NCI-H446 treated with DMSO at 0.1 percent for 48 hours (cell line): ENCODE measurements at places on chromosomes 1 and 21.

GRCh38 chr1:24289937-24290595 is 29.1 kb upstream of the GRHL3 start:
- DNase-seq: peak; percentile 83

DNA sequence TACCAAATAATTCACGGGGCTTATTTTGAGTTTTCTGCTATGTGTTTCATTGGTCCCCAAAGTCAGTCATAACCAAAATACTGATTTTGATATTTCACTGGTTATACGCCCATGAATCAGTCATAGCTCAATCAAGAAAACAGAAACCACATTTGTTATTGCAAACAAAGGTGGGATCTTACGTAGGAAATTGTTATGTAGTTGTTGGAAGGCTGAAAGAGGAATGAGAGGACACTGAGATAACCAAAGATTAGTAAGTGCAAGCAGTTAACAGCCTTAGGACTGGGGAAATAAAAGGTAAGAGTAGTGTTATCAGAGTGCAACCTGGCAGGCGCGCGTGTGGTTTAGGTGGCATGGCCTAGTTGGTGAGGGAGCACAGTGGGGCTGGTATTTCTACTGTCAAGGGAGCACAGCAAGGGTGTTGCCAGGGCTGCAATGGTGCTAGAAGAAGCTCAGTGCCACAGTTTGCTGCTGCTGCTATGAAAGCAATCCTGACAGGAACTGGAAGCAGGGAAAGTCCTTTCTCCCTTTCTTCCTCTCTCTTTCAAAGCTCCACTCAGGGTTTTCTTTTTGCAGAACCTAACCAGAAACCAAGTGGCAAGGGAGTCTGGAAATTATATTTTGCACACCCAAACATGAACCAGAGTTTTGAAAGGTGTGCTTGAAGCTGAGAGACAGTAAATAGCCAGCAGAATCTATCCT is 33.7 kb downstream of the RTCA start:
- no peak for DNase-seq

DNA sequence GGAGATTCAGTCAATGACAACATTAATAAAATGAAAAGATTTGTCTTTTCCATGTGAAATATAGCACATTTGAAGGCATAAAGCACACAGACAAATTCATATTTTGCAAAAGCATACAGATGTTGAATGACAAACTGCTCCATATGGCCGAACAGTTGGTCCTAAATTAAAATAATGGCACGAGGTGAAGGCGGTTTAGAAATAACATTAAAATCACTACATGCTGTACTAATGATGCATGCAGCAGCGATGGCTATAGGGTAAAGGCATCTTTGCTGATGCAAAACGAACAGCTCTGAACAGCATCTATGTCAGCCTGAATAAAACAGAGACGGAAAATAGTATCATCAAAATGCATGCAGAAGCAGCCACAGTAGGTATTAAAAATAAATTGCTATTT is 102.6 kb downstream of the TTLL7 start:
- no peak for DNase-seq

DNA sequence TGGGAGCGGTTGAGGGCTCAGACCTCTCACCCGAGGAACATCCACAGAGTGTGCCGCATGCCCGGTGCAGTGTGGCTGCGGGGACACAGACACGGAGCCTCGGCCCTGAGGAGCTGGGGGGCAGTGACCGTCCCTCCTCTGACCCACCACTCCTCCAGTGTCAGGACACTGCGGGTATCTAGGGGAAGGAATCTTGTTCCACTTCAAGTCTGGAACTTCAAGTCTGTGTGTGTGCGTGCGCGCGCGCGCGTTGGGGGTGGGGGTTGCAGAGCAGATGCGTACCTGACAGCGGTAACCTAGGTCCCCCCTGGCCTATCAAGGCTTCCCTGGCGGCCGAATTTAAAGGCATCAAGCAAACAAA is 17.3 kb downstream of the PCSK9 start:
- DNase-seq: no peak

DNA sequence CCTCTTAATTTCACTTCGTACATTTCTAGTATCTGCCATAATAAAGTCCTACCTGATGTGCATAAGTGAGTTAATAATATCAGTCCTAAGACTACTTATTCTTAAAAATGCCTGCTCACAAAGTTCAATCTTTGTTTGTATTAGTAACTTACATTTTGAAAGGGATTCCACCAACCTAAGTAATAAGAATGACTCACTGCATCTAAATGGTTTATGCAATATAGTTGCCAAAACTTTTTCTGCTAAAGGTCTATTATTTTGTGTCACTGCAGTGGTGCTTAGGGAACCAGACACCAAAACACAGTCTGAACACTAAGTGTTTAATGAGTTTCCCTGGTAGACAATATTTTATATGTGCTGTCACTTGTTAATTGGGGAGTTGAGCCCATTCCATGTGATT is 1.8 kb downstream of the ZNF669 start:
- DNase-seq: no peak

GRCh38 chr1:46527474-46528296 is 23.8 kb downstream of the KNCN start:
- DNase-seq: peak; percentile 53

GRCh38 chr1:222734740-222735139 is 2.3 kb upstream of the FAM177B start:
- no peak for DNase-seq

- no peak for DNase-seq
These were observed 98.7 kb downstream of the SUSD4 start for GRCh38 chr1:223264983-223265908.

DNA sequence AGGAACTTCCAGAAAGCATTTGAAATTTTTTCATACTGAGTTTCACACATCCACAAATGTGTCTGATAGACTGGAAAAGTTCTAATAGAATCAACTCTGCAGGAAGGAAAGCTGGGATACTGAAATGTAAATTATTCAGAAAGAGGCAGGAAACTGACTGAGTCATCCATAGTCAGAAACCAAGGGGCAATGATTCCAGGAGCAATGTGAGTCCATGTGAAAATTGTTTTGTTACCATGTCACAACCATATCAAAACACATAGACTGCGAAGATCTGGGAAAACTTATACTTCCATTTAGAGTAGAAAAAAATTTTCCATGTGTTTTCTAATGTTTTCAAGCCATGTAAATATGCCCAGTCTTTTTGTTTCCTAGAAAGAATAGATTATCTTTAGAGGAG is 142.3 kb upstream of the TMPRSS15 start:
- DNase-seq: no peak

DNA sequence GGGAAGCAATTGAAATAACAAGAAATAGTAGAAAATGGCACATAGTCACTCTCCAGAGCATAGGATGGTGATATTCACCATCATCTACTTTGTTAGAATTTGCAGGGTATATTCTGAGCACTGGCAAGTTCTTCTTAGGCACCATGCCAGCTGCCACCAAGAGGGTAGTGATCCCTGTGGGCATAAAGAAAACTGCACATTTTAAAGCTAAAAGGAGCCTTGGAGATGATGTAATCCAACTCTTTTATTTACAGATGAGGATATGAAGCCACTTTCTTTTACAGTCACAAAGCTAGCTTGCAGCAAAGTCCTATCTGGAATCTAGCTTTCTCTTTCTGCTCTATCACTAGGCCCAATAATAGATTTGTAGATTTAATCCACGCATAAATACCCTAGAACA is 69.0 kb downstream of the PTGER3 start:
- DNase-seq: no peak

DNA sequence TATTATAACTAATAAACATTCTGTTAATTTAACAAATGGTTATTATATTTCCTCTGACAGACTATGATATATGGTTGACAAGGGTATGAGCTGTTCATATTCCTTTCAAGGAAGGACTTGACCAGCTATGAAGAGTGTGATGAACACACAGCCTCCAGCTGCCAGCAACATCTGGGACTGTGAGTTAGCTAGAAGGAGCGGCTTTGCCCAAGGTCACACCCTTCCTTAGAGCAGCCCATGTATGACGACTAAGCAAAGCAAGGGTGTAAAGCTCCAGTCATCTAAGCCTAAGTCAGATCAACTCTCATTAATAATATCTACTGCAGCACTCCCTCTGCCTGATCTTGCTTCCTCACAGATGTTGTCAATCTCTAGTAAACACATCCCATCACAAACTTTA is 355.4 kb downstream of the PLPP3 start:
- DNase-seq: no peak

DNA sequence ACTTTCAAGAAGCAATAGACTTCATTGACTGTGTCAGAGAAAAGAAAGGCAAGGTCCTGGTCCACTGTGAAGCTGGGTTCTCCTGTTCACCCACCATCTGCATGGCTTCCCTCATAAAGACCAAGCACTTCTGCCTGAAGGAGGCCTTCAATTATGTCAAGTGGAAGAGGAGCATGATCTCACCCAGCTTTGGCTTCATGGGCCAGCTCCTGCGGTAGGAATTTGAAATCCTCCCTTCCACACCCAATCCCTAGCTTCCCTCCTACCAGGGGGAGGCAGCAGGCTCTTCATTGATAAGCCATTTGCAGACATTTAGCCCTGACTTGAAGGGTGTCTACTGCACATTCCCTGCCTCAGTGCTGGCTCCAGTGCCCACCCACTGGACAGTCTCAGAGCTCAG is 84.3 kb upstream of the RHOU start:
- no peak for DNase-seq

DNA sequence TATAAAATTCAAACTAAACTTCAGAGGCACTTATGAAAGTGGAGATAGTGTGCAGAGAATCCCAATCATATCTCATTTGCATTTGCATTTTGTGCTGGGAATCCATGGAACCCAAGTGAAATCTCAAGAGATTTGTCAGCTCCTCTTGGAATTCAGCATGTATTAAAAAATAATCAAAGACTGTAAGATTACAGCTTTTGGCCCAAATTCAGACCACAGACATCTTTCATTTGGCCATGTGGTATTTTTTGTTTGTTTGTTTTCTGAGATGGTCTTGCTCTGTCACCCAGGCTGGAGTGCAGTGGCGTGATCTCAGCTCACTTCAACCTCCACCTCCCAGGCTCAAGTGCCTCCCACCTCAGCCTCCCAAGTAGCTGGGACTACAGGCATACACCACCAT is 3.8 kb upstream of the CACYBP start:
- no peak for DNase-seq

GRCh38 chr1:90411185-90411584 is 305.9 kb downstream of the BARHL2 start:
- no peak for DNase-seq
